ENCODE measurements at places on chromosomes 2 and 18. TPM values are rescaled to one million over a fixed set of nuclear protein-coding genes. Genes with fewer than 3 reads are reported as not detected.

GRCh38 chr2:31176742-31177141 lies 38.5 kb upstream of the GALNT14 start:
- no peak for DNase-seq

The MC4R gene
- not detected for total RNA-seq

GRCh38 chr18:23196119-23197007 lies 61.1 kb downstream of the CABLES1 start:
- DNase-seq, result no peak

The POTEJ gene
- total RNA-seq, result not detected

DNA sequence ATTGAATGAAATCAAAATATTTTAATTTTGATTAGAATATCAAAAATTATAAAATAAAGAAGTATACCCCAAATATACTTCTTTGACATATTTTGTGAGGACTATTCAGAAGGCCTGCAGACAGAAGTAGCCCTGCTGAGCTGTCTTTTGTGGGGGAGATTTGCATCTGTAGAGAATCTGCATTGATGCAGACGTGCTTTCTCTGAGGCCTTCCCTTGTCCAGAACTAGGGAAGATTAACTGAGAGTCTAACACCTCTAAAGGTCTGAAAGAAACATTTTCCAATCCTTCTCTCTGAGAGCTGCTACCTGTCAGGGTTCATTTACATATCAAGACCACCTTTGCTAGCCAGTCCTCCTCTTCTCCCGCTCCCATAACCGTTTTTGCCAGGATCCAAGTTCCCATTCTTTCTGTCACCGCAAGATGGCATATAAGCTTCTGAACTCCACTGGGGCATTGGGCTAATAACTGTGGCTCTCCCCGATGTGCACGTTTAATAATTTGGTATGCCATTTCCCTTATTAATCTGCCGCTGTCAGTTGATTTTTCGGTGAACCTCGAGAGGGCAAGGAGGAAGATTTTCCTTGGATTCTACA lies 510.4 kb upstream of the CNTNAP5 start:
- DNase-seq, result no peak

The ASIC4 gene
- total RNA-seq, result not detected

GRCh38 chr2:152513681-152514080 lies 178.7 kb downstream of the FMNL2 start:
- no peak for DNase-seq

The CPO gene
- not detected for total RNA-seq

DNA sequence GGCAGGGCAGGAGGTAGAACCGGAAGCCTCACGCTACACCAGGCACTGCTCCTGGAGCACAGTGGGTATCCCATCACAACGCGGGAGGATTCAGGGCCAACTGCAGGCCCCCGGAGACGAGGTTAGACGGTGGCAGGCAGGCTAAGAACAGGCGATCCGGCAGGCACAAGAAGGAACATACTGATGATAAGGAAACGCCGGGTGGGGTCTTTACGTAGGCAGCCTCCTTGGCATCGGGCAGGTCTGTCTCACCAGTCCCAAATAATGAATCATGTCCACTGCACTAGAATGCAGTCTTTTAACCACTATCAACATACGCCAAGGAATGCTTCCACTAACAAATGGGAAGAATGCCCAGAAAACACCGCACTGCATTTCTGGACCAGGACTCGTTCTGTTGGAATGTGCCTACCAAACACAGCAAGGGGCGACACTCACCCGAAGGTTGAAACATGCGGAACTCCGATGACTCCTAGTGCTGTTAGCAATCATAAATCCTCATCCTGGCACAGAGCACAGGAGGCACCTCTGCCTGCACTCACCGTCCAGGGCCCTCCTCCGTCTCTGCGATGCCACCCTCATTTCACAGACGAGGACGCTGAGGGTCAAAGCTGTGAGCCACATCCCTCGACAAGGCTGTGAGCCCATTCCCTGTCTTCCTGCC lies 35.2 kb downstream of the ZNF516 start:
- DNase-seq, result no peak

GRCh38 chr2:70626254-70626990 lies 72.8 kb upstream of the TGFA start:
- no peak for DNase-seq

GRCh38 chr2:53334610-53335009 lies 433.0 kb upstream of the CHAC2 start:
- DNase-seq, result no peak
